Effector CD4-positive, alpha-beta T cell (primary cell): ENCODE measurements at places on chromosomes 1 and 21.

DNA sequence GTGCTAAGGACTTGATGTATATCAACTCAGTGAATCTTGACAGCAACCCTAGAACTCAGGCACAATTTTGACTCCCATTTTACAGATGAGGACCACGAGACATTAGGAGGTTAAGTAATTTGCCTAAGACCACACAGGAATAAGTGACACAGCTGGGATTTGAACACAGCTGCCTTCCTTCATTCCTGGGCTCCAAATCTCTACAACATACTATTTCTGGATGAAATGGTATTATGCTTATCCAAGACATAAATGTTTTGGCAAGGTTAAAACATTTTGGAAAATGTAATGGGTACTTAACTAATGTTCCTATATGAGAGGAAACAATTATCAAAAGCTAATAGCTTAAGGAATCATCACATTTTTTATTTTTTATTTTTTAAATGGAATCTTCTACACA lies 4.8 kb downstream of the CLDN8 start:
- DNase-seq, result no peak

DNA sequence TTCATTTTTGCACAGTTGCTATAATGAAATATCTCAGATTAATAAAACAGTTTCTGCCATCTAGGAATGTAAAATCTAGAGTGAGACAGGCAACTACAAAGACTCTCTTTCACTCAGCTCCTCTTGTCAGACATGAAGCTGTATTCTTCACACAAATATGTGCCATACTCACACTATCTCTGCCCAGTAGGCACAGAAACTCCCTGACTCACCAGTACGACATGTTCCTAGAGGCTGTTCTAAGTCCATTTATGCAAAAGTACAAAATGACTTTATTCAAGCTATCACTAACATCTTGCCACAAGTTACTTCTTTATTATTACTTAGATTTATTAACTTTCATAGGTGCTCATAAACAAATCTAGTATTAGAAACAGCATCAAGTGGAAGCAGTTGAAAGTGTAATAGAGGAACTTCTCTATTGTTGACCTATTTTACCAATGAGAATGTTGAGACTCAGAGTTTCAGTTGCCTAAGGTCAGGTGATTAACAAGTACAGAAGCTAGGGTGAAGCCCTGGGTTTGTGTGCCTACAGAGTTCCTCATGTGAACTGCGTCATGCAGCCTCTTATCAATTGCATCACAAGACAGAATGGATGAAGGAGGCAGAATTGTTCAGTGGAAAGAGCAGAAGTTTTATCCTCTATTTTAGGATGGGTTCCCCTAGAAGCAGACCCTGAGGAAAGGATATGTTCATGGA lies 98.9 kb downstream of the RGS2 start:
- no peak for DNase-seq

DNA sequence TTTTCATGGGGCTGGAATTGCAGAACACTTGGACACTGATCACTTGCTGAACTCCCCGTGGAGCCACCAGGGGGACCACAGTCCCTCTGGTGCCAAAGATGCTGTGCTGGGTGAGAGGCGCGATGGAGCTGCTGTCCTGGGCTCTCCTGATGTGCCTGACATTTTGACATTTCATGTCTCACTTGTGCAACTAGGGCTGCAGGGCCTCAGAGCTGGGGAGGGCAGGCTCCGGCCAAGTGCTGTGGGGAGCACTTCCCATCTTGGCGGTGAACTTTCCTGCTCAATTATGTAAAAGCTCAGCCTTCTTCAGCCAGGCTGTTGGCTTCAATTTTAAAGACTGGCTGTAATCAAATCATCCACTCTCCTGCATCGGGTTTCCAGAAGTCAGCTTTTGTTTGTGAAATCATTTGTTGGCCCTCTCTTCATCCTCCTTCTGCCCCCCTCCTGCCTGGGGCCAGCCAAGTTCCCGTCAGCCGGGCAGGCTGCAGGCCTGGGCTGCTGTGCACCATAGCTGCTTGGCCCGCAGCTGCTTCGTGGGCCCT lies 36.8 kb downstream of the KCNAB2 start:
- no peak for DNase-seq

DNA sequence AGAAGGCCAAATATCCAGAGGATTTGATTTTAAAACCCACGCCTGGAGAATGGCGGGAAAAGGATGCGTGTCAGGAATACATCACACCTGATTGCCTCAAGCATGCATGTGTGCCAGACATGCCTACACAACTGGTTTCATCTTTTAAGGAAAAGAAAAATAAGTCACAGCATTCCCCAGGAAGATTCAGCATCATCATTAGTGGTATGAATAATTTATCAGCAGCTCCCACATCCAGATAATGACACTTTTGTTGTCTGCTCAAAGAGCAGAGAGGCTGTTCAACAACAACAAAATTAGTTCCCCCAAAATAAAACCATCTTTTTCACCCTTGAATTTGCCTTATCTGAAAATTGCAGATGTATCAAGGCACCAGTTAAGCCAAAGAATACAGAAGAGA lies 328.6 kb upstream of the C1orf87 start:
- DNase-seq, result no peak

GRCh38 chr1:101122452-101123166 lies 97.0 kb upstream of the DPH5 start:
- peak; percentile 14 for DNase-seq
